ENCODE measurements at places on chromosomes 16 and 17.

DNA sequence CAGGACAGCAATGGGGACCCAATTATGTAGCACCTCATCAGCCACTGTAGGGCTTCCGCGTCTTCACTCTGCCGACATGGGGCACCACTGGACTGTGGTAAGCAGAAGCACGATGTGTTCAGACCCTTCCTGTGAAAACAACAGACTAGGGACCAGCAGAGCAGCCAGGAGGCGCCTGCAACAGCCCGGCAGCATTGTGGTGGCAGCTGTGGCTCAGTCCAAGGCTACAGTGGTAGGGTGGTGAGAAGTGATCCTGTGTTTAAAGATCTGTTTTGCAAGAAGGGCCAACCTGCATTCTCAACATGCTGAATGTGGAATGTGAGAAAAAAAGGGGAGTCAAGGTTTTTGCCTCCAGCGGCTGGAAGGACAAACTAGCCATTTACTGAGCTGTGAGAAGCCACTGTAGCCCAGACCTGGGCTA is 80.8 kb downstream of the GAS7 start:
- DNase-seq, result no peak

GRCh38 chr16:28062261-28062846 is 1.2 kb downstream of the GSG1L start:
- DNase-seq, result no peak

GRCh38 chr17:20085283-20085845 is 76.2 kb downstream of the SPECC1 start:
- peak; percentile 9 for DNase-seq

- no peak for DNase-seq
Observed at GRCh38 chr17:27233059-27233458, 60.9 kb upstream of the WSB1 start.

DNA sequence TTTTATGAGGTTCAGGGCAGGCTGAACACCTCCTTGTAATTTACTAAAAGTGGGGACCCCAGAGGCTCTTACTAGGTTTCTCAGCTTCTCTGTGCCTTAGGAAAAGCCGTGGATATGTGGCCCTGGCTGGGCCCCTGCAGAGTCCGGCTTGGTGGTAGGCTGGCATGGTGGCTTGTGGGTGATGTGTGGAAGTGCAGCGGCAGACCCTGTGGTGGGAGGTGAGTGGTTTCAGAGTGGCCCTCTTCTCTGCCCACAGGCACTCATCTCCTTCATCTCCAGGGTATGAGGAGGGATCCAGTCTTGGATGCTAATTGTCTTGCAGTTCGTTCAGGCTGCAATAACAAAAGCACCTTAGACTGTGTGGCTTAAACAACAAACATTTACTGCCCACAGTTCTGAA is 58.9 kb downstream of the ASIC2 start:
- no peak for DNase-seq

GRCh38 chr16:30920891-30921290 is 2.5 kb upstream of the FBXL19 start:
- no peak for DNase-seq

DNA sequence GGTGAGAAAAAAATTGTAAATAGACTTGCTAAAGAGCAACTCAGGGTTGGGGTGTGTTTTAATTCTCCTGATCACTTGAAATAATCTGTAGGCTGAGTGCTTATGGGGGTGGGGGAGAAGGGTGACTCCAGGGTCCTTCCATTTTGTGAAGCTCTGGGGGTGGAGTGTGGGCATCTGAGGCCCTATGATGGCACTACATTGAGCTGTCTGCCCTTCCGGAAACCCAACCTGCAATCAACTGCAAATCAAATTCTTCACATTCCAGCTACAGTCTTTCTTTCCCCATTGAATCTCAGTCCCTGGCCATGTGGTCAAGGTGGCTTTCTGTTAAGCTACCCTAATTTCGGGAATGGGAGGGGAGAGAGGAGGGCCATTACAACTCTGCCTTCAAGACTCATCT is 6.0 kb upstream of the CDC6 start:
- no peak for DNase-seq

GRCh38 chr17:2058586-2059546 is 4.0 kb downstream of the HIC1 start:
- DNase-seq, result no peak

- no peak for DNase-seq
Observed at GRCh38 chr17:56548661-56549060, 44.8 kb upstream of the NOG start.

DNA sequence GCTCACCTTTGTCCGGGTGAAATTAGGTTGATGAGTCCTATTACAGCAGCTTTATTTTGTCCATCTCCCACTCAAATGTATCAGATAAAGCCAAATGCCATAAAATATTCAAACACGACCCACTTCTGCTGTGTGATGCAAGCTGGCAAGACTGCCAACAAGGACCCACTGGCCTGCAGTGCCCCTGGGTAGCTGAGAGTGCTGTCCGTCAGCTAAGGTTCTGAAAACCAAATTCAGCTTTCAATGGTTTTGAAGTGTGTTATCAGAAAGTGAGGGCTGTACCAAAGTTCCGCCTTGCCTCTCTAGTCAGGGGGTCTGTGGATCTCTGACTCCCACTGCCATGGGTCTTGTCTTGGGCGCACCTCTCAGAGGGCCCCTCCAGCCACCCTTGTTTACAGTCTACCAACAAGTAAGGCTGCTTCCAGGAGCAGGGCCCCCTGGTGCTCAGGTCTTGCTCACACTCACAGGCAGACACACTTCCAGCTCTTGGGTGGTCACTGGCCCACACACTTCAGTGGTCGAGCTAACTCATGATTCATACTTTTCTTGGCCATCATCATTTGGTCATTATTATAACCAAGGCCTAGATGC is 10.5 kb upstream of the CCDC182 start:
- no peak for DNase-seq

GRCh38 chr17:81911277-81911961 is at the start of gene PCYT2:
TSS of gene PCYT2 (minus strand) at chr17:81911399. CDS start at chr17:81911355, 44 bp downstream.
- DNase-seq, result peak; percentile 82

DNA sequence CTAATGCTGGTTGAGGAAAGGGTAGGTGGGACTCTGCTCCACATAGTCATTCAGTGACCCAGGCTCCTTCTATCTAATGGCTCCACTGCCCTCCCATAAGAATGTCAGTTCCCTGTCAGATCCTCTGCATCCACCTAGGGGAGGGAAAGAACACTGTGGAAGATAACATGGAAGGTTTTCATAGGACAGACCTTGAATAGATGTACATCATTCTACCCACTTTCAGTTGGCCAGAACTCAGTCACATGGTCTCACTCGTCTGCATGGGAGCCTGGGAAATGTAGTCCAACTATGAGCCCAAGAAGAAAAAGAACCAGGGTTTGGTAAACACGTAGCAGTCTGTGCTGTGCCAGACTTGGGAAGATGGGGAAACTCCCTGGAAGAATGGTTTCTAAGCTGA is 27.1 kb upstream of the SCNN1B start:
- peak; percentile 8 for DNase-seq

GRCh38 chr17:42579794-42580551 is 2.4 kb upstream of the PSMC3IP start:
- no peak for DNase-seq

Data from HAP-1 (cell line).